Psoas muscle (tissue), 8 donors: ENCODE measurements at places on chromosomes 7 and 10. TPM values are rescaled to one million over a fixed set of nuclear protein-coding genes. Genes with fewer than 3 reads are reported as not detected.

- no peak for DNase-seq
- no peaks in the 10 kb centered on the region for H3K27me3 ChIP-seq
- H3K27ac ChIP-seq, result peak overlapping the region; percentile 25
- H3K36me3 ChIP-seq, result no peaks in the 10 kb centered on the region
- H3K4me3 ChIP-seq, result no peak overlapping the region
Observed at GRCh38 chr7:137992104-137992549, 9.8 kb downstream of the CREB3L2 start.

GRCh38 chr7:124662937-124663336, 102.7 kb downstream of the GPR37 start:
- H3K27ac ChIP-seq, result no peak overlapping the region
- H3K36me3 ChIP-seq, result no peaks in the 10 kb centered on the region
- H3K4me3 ChIP-seq, result no peak overlapping the region
- DNase-seq, result no peak
- peaks cover 3% of the 10 kb centered on the region for H3K4me1 ChIP-seq

- DNase-seq, result no peak
- H3K27ac ChIP-seq, result peak overlapping the region; percentile 20
- no peak overlapping the region for H3K4me3 ChIP-seq
- no peaks in the 10 kb centered on the region for H3K27me3 ChIP-seq
- H3K36me3 ChIP-seq, result no peaks in the 10 kb centered on the region
- peaks cover 15% of the 10 kb centered on the region for H3K4me1 ChIP-seq
Observed at GRCh38 chr7:90668992-90669391, 72.9 kb downstream of the CDK14 start.

GRCh38 chr10:63236113-63236935, 103.2 kb downstream of the NRBF2 start:
- H3K36me3 ChIP-seq, result peaks cover 3% of the 10 kb centered on the region
- peaks cover 44% of the 10 kb centered on the region for H3K4me1 ChIP-seq
- peak overlapping the region; percentile 13 for H3K4me3 ChIP-seq
- no peak for DNase-seq
- H3K27ac ChIP-seq, result peak overlapping the region; percentile 76
- no peaks in the 10 kb centered on the region for H3K27me3 ChIP-seq

GRCh38 chr10:100462709-100463108, at the start of gene WNT8B:
TSS of gene WNT8B (plus strand) at chr10:100463009. CDS start at chr10:100463169, 160 bp downstream.
- no peaks in the 10 kb centered on the region for H3K4me1 ChIP-seq
- no peak within 1 kb of the TSS for H3K27ac ChIP-seq
- DNase-seq, result no peak
- H3K27me3 ChIP-seq, result no peaks in the 10 kb centered on the region
- no peaks in the 10 kb centered on the region for H3K36me3 ChIP-seq

Gene RBP3
- not detected for total RNA-seq

- no peaks in the 10 kb centered on the region for H3K4me1 ChIP-seq
- H3K27me3 ChIP-seq, result no peaks in the 10 kb centered on the region
- no peak overlapping the region for H3K4me3 ChIP-seq
- H3K36me3 ChIP-seq, result no peaks in the 10 kb centered on the region
Observed at GRCh38 chr7:27324246-27324645, 81.6 kb downstream of the EVX1 start.

- H3K36me3 ChIP-seq, result no peaks in the 10 kb centered on the region
- H3K27ac ChIP-seq, result no peak overlapping the region
- DNase-seq, result no peak
- H3K4me3 ChIP-seq, result no peak overlapping the region
- peaks cover 5% of the 10 kb centered on the region for H3K4me1 ChIP-seq
Observed at GRCh38 chr10:90859321-90859751, 1.5 kb upstream of the HTR7 start.

DNA sequence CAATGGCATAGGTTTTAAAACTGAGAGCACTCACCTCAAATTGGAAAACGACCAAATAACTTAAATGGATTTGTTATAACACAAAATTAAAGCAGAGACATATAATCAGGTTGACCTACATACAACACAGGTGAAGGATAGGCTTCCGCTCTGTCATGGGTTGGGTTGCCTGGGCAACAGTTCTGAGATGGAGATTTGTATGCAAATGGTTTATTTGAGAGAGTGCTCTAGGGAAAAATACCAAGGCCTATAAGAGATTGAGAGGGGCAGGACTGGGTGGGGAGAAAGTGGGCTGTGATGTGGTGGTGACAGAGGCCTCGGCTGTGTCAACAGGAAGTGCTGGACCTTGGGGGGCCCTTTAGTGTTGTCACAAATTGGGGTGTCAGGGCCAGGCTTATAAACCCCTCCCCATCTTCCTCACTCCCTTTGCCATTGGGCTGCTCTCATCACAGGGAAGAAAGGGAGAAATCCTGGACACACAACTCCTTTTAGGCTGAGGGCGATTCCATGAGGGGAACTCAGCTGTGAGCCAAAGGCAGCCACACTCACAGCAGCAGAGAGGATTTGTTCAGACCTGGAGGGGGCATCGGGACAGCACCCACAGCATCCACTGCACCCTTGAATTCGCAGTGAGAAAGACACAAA, 105.4 kb upstream of the LYZL1 start:
- DNase-seq, result no peak
- no peaks in the 10 kb centered on the region for H3K27me3 ChIP-seq
- no peaks in the 10 kb centered on the region for H3K36me3 ChIP-seq
- H3K4me3 ChIP-seq, result no peak overlapping the region

DNA sequence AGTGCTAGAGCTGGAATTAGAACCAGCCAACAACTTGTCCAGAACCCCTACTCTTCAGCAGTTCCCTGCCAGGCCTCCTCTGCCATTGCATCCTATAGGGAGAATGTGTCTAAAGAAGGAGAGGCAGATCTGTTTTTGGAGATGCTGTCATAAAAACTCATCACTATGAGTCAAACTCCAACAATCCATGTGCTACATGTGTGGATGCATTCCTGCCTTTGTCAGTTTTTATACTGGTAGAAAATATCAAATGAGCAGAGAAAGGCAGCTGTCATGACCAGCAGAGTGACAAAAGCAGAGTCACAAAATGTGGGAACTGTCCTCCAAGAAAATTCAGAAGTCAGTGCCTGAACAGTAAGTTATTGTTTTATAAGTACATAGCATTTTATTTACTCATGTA, 93.0 kb downstream of the ABLIM1 start:
- DNase-seq, result no peak
- no peak overlapping the region for H3K4me3 ChIP-seq
- H3K27ac ChIP-seq, result no peak overlapping the region
- H3K27me3 ChIP-seq, result no peaks in the 10 kb centered on the region
- H3K36me3 ChIP-seq, result no peaks in the 10 kb centered on the region

DNA sequence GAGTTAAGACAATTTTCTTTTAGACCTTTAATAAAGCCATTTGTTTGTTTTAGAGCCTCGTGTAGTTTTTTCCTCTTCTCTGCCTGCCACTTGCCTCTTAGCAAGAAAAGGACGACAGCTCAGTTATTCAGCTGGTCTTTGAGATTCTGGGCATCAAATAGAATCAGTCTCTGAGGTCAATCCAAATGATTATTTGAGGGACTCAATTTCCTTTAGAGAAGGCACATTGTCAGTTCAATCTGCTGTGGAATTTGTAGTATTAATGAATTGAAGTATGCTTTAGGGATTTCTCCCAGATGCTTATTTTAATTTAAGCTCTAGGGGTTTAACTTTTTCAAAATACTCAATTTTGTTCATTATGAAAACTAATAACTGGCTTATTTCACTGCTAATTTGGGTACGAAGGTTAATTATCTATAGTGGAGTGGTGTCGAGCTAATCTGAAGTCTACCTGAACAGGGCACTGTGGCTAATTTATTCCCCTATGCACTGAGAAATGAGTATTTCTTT, 841.2 kb upstream of the AUTS2 start:
- H3K4me1 ChIP-seq, result no peaks in the 10 kb centered on the region
- H3K27ac ChIP-seq, result no peak overlapping the region
- H3K4me3 ChIP-seq, result no peak overlapping the region
- peaks cover 1% of the 10 kb centered on the region for H3K27me3 ChIP-seq
- no peak for DNase-seq
- no peaks in the 10 kb centered on the region for H3K36me3 ChIP-seq

Gene C7orf57
- not detected for total RNA-seq

GRCh38 chr10:74589226-74589673, 237.2 kb upstream of the KAT6B start:
- no peaks in the 10 kb centered on the region for H3K27me3 ChIP-seq
- no peak overlapping the region for H3K27ac ChIP-seq
- no peak overlapping the region for H3K4me3 ChIP-seq
- DNase-seq, result peak; percentile 87
- H3K4me1 ChIP-seq, result peaks cover 68% of the 10 kb centered on the region
- H3K36me3 ChIP-seq, result no peaks in the 10 kb centered on the region

Gene ZNF485
- 3.8 TPM for total RNA-seq

- H3K4me1 ChIP-seq, result no peaks in the 10 kb centered on the region
- H3K36me3 ChIP-seq, result no peaks in the 10 kb centered on the region
- no peak for DNase-seq
- H3K27me3 ChIP-seq, result no peaks in the 10 kb centered on the region
Observed at GRCh38 chr7:54354436-54354835, 187.7 kb upstream of the VSTM2A start.

DNA sequence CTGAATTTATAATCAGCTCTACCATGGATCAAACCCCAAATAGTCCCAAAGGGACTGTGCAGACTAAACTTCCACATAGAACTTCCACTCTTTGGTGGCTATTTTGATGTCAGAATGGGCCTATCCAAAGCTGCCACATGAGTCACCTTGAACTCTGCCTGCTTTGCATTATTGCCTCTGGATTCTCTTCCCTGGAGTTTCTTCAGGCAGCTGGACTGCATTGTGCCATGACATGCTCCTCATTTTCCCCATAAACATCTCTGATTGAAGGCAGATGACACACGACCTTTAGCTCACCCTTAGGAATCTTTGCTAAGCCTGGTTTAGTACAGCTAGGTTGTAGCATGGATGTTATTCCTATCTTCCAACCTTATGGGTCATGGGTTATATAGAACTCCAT, 251.7 kb downstream of the FZD1 start:
- no peaks in the 10 kb centered on the region for H3K36me3 ChIP-seq
- DNase-seq, result no peak
- no peaks in the 10 kb centered on the region for H3K4me1 ChIP-seq
- H3K27me3 ChIP-seq, result no peaks in the 10 kb centered on the region
- H3K27ac ChIP-seq, result no peak overlapping the region

Gene ANLN
- total RNA-seq, result 1.1 TPM

DNA sequence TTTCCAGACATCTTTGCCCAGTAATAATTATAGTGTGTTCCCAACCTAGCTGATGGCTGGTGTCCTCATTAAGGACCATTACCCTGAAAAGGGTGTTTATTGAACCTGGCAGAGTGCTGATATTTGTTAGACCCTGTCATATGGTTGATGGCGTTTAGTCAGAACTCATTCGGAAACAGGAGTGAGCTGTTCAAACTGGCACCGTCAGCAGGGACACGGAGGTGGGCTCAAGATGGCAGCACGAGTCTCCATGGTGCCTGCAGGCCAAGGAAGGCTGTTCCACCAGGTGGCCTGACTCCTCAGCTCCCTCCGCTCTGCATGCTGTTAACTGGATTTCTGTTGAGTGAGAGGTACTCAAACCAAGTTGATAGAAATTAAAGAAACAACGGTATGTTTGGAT, 589.1 kb upstream of the MGMT start:
- DNase-seq, result no peak
- H3K36me3 ChIP-seq, result no peaks in the 10 kb centered on the region
- H3K27ac ChIP-seq, result no peak overlapping the region
- H3K4me1 ChIP-seq, result no peaks in the 10 kb centered on the region
- H3K4me3 ChIP-seq, result no peak overlapping the region

GRCh38 chr7:99918959-99919813, at the start of gene TRIM4:
TSS of gene TRIM4 (minus strand) at chr7:99919530. CDS start at chr7:99919401, 129 bp downstream.
- H3K4me1 ChIP-seq, result peaks cover 26% of the 10 kb centered on the region
- peaks cover 39% of the 10 kb centered on the region for H3K36me3 ChIP-seq
- H3K27me3 ChIP-seq, result no peaks in the 10 kb centered on the region

- no peaks in the 10 kb centered on the region for H3K27me3 ChIP-seq
- no peak overlapping the region for H3K4me3 ChIP-seq
- H3K36me3 ChIP-seq, result peaks cover 39% of the 10 kb centered on the region
Observed at GRCh38 chr10:60907236-60907635, 36.7 kb downstream of the RHOBTB1 start.

DNA sequence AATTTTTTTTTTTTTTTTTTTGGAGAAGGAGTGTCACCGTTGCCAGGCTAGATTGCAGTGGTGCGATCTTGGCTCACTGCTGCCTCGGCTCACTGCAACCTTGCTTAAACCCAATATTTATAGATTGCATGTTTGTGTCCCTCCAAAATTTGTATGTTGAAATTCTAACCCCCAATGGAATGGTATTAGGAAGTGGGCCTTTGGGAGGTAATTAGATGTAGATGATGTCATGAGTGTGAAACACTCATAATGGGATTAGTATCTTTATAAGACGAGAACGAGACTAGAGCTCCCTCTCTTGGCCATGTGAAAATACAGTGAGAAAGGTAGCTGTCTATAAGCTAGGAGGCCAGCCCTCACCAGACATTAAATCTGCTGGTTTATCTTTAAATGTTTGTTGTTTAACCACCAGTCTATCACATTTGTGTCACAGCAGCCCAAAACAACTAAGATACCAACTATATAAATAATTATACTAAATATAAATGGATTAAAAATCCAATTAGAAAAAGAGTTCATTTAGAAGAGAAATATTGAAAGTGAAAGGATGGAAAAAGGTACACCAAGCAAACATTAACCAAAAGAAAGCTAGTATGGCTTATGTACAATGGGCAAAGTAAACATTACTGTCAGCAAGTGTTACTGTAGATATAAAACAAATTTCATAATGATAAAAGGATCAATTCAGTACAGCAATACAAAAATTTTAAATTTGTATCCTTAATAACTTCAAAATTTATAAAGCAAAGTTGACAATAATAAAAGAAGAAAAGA, 9.3 kb downstream of the TCAF1 start:
- H3K4me3 ChIP-seq, result no peak overlapping the region
- no peak overlapping the region for H3K27ac ChIP-seq
- no peaks in the 10 kb centered on the region for H3K36me3 ChIP-seq
- H3K4me1 ChIP-seq, result peaks cover 6% of the 10 kb centered on the region
- H3K27me3 ChIP-seq, result no peaks in the 10 kb centered on the region
- no peak for DNase-seq

- H3K4me3 ChIP-seq, result no peak overlapping the region
- peaks cover 3% of the 10 kb centered on the region for H3K4me1 ChIP-seq
- no peak for DNase-seq
- no peak overlapping the region for H3K27ac ChIP-seq
- no peaks in the 10 kb centered on the region for H3K36me3 ChIP-seq
Observed at GRCh38 chr7:157430721-157431120, 93.9 kb downstream of the DNAJB6 start.

Gene MAP3K8
- total RNA-seq, result 3.0 TPM

Gene WDR11
- total RNA-seq, result 9.2 TPM

Gene SDK1
- 1.3 TPM for total RNA-seq

- H3K27me3 ChIP-seq, result no peaks in the 10 kb centered on the region
- DNase-seq, result no peak
- H3K36me3 ChIP-seq, result no peaks in the 10 kb centered on the region
- no peak overlapping the region for H3K4me3 ChIP-seq
Observed at GRCh38 chr7:17725821-17726220, 214.5 kb downstream of the SNX13 start.

- peaks cover 8% of the 10 kb centered on the region for H3K4me1 ChIP-seq
- no peaks in the 10 kb centered on the region for H3K36me3 ChIP-seq
- H3K4me3 ChIP-seq, result no peak overlapping the region
- no peak for DNase-seq
- no peak overlapping the region for H3K27ac ChIP-seq
Observed at GRCh38 chr10:71309919-71310318, 9.1 kb upstream of the SLC29A3 start.
